Kidney epithelial cell (primary cell): ENCODE measurements at places on chromosomes 1 and 21. TPM values are rescaled to one million over a fixed set of nuclear protein-coding genes. Genes with fewer than 3 reads are reported as not detected.

GUCA2B gene
- total RNA-seq, result not detected in 2 replicates

KLF18 gene
- total RNA-seq, result not detected in 2 replicates

TNFRSF1B gene
- total RNA-seq, result 0.21 and 0.27 TPM in 2 replicates

- no peak for DNase-seq
Observed at GRCh38 chr1:25615563-25616094, 962 bp upstream of the MAN1C1 start.

- no peak for DNase-seq
Observed at GRCh38 chr21:44867999-44868700, 5.3 kb downstream of the PTTG1IP start.

GRCh38 chr1:24189528-24189927 is 2.4 kb upstream of the IFNLR1 start:
- no peak for DNase-seq

- no peak for DNase-seq
Observed at GRCh38 chr1:183764981-183765380, 39.9 kb upstream of the RGL1 start.

- no peak for DNase-seq
Observed at GRCh38 chr1:42817976-42818375, 779 bp upstream of the SVBP start.

- no peak for DNase-seq
Observed at GRCh38 chr1:227561241-227561907, 2.0 kb upstream of the ZNF678 start.

DNA sequence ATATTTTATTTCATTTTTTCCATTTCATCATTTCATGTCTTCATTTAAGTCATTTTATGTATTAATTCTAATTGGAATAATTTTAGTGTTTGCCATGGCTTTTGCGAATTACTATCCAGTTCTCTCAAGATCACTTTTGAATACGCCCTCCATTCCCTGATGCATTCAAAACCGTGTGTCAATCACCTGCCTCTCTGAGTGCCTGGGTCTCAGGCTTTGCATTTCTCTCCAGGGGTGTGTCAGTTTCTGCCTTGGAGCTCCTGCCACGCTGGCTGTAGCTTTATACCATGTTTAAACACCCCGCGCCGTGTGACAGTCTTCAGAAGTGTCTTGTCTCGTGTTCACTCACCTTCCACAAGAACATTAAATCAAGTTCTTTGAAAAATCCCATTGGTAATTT is 7.4 kb upstream of the DNMT3L start:
- DNase-seq, result no peak

DNA sequence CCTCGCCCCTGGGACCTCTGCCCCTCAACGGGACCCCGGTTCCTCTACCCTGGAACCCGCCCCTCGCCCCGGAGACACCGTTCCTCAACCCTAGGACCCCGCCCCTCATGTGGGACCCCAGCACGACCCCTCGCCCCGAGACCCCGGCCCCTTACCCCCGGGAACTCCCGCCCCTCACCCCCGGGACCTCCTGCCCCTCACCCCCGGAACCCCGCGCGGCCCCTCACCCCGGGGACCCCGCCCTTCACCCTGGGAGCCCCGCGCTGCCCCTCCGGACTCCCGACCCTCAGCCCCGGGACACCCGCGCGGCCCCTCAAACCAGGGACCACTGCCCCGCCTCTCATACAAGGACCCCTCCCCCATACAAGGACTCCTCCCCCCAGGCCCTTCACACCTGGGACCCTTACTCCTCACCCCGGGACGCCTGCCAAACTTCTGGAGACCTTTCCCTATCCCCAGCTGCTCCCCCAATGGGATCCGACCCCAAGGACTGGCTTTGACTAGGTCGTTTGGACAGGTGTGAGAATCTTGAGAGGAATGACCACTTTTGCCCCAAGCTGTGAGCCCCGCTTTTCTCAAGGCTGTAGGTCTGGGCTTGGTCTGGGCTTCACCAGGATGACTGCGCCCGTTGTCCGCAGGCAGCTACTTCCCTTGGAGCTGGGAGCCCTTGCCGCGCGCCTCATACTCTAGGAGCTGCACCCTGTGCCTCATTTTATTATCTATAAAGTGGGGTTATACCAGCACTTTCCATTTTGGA is 843 bp downstream of the DIP2A start:
- DNase-seq, result no peak
